ENCODE measurements at places on chromosomes 7 and 10.

- DNase-seq = no peak
These were observed 138.8 kb downstream of the CELF2 start for GRCh38 chr10:11156480-11156879.

- DNase-seq = no peak
These were observed 35.3 kb upstream of the STARD3NL start for GRCh38 chr7:38142736-38143135.

- DNase-seq = no peak
These were observed 28.0 kb upstream of the RSU1 start for GRCh38 chr10:16845248-16845647.

GRCh38 chr10:45354261-45354660 is 19.8 kb upstream of the ALOX5 start:
- DNase-seq = no peak
